ENCODE measurements at places on chromosomes 4 and X. TPM values are rescaled to one million over a fixed set of nuclear protein-coding genes. Genes with fewer than 3 reads are reported as not detected.

- no peak for DNase-seq
Measured at GRCh38 chr4:156961196-156962057, 10.2 kb downstream of the PDGFC start.

Gene HSFX3
- total RNA-seq: not detected

Gene SPP1
- total RNA-seq: 0.31 TPM

- DNase-seq: no peak
Measured at GRCh38 chr4:188002323-188002722, 6.8 kb downstream of the ZFP42 start.

DNA sequence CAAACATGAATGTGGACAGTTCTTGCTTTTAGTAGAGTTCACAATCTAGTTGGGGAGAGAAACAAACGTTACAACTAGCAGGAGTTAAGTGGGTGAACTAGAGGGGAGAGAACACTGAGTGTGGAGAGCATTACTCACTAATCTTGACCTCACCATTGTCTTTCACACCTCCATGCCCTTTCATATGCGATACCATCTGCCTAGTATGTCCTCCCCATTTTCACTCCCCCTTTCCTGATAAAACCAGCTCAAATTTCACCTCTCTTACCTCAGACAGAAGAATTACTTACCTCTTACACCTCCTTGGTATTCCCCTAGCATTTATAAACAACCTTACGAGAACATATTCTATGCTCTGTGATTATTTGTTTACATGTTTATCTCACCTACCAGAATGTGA lies 53.6 kb downstream of the LAS1L start:
- DNase-seq: no peak

DNA sequence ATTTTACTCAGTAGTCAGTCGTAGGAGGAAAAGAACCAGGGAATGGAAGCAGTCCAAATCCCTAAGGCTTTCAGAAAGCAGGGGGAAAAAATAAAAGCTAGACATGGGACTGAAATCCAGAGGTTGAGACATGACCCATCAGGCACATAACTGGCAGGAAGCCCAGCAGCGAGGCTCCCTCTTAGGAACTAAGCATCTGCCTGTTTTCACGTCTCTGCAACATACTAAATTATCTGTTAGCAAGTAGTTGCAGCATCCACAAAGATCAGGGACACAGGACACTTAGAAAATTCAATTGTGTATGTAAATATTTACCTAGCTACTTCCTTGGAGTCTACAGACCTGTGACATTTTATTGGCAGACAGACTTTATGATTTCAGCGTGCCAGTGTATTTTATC lies 118.0 kb upstream of the EDNRA start:
- DNase-seq: no peak

DNA sequence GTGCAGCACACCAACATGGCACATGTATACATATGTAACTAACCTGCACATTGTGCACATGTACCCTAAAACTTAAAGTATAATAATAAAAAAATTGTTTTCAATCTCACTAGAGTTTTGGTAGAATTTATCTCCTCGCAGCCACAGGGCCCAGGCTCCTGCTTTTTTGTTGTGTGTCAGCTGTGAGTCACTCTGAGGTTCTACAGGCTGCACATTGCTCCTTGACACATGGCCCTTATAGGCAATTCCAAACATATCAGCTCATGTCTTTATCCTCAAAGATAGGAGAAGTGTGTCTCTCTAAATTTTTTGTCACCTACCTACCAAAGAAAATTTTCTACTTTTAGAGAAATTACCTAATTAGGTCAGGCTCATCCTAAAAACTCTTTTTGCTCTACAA lies 252.1 kb upstream of the ADGRL3 start:
- no peak for DNase-seq

Gene BRS3
- total RNA-seq: not detected

DNA sequence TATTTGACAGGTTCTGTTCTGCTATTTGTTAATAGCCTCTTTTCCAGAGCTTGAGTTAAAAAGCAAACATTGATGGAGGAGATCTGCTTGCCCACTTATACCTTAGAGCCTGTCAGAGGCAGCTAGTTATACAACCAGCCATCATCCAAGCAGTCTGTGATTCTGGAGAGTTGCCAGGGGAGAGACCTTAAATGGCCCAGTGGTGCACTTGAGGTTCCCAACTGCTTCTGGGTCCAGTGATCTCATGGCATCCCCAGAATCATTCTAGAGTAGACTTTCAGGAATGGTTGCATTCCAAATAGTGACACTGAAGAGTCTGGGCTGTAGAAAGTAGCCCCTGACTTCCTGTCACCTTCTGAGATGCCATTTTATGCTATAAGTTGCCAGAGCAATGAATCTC lies 160.7 kb downstream of the FHIP1A start:
- no peak for DNase-seq
